ENCODE measurements at places on chromosomes 13 and 19.

- no peak for DNase-seq
These were observed 1423.8 kb upstream of the MIR17HG start for GRCh38 chr13:89923736-89924135.

DNA sequence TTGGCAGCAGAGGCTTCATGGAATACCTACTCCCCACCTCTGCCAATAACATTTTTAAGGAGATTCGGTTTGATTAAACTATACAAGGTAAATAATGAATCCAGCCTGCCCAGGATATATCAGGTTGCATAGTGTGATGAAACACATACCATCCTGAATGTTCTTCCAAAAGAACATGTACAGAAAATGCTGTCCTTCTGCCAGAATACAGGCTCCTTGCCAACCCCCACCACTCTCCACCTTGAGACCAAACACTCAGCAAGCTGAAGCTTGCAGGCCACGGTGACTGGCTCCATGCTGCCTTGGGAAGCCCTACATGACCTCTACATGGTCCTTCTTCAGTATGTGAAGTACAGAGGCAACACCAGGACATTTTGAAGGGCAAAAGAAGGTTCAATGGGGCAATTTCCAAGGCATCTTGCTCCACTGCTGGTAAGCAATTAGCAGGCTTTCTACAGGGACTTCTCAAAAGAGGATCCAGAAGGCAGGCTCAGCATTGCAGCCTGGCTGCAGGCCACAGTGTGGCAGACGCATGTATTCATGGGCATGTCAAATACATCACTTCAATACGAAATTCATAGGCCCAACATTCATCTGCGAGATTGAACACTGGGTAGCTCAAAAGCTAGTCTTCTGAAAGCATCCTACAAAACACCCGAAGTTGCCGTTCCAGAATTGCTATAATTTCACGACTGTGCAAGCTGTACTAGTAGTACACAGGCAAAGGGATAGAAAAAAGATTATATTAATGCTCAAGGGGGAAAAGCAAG is 62.4 kb upstream of the SERP2 start:
- no peak for DNase-seq

- peak; percentile 43 for DNase-seq
These were observed 15.4 kb downstream of the ANKRD24 start for GRCh38 chr19:4197625-4198466.

DNA sequence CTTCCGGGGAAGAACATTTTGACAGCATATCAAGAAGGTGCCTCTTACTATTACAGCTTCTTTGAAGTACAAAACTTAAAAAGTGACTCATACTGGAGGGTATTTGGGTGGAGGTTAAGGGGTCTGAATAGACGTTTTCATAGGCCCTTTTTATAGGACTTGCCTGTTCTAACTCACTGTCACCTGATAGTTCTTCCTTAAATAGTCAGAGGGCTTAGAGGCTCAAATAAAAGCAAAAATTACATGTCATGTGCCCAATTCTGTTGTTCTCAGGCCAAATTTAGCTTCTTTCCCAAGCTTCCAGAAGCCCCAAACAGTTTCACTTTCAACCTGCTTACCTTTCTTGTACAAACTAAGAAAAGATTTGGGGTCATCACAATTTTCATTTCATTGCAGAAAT is 16.1 kb upstream of the SLC46A3 start:
- no peak for DNase-seq

- no peak for DNase-seq
These were observed 5.0 kb upstream of the CCDC61 start for GRCh38 chr19:45990113-45990728.

DNA sequence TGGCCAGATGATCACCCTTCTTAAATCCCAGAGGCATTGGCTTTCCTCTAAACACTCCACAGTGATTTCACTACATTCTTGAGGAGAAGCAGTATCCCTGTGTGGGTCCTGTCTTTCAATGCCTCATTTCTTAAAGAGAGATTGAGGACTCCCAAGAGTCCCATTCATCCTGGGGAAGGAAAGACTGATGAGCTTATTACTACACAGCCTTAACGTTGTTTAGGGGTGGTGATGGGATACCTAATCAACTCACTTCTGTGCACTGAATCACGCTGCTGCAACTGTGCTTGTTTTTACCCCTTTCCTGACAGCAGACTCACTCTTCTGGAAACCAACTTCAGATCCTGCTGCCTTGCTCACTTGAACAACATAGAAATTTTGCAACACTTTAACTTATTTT is 203.1 kb downstream of the RGCC start:
- no peak for DNase-seq

- no peak for DNase-seq
These were observed 4.9 kb upstream of the OR10H2 start for GRCh38 chr19:15722956-15723355.

- no peak for DNase-seq
These were observed 184.2 kb downstream of the ABCC4 start for GRCh38 chr13:95117092-95117491.

DNA sequence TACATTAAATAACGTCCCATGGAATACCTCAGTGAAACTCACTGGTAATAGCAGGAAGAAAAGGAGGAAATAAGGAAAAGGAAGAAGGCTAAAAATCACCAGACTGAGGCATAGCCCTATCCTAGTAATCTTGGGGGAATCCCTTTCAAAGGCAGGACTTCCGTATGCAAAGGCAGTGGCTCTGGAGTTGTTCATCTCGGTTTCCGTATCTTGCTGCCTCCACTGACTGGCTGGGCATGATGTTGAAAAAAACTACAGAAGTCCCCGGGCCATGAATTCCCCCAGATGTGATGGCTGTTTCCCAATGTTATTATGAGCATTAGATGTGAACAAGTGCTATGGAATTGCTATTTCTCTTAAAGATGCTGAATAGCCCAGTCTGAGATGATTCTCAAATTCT is 5.5 kb downstream of the FPR2 start:
- DNase-seq, result no peak

DNA sequence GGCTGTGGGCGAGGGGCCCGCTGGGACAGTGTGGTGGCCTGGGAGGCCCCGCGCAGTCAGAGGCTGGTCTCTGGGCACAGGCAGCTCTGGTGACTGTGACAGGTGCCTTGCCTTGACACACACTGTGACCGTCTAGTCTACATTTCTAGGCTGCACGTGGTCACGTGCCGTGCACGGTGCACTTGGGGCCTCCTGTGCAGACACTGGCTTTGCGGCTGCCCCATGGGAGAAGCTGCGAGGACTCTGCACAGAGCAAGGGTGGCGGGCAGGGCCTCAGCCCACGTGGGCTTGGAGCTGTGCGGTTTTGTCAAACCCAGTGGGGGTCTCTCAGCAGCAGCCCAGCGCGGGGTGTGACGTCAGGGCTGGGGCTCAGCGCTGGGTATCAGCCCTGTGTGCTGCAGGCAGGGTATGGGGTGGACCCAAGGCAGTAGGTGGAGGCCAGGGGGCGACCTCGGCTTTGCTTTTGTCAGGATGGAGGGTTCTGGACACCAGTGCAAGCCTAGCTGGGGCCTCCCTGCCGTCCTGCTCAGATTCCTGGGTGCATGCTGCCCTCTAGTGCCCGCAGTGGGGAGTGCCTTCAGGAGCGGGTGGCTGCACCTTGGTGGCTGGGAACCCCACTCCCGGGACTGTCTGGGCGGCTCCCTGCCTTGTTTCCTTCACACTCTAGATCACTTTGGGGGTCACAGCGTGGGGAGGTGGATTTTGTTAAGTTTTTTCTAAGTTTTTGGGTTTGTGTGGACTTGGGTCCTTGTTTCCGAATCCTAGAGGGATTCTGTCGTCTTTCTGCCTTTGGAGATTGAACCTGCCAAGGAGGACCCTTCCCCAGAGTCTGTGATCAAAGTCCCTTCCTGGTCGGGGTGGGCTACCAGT is 62.6 kb downstream of the KDM4B start:
- peak; percentile 97 for DNase-seq

GRCh38 chr19:43310221-43310620 is 40.9 kb upstream of the PSG9 start:
- DNase-seq, result no peak

GRCh38 chr19:11483366-11484111 is 2.7 kb upstream of the ELAVL3 start:
- no peak for DNase-seq

GRCh38 chr13:111515307-111515617 is 194.8 kb downstream of the TEX29 start:
- DNase-seq, result no peak

GRCh38 chr13:111658145-111659100 is 338.0 kb downstream of the TEX29 start:
- no peak for DNase-seq

GRCh38 chr13:52070929-52071523 is 46.5 kb downstream of the UTP14C start:
- DNase-seq, result peak; percentile 25

DNA sequence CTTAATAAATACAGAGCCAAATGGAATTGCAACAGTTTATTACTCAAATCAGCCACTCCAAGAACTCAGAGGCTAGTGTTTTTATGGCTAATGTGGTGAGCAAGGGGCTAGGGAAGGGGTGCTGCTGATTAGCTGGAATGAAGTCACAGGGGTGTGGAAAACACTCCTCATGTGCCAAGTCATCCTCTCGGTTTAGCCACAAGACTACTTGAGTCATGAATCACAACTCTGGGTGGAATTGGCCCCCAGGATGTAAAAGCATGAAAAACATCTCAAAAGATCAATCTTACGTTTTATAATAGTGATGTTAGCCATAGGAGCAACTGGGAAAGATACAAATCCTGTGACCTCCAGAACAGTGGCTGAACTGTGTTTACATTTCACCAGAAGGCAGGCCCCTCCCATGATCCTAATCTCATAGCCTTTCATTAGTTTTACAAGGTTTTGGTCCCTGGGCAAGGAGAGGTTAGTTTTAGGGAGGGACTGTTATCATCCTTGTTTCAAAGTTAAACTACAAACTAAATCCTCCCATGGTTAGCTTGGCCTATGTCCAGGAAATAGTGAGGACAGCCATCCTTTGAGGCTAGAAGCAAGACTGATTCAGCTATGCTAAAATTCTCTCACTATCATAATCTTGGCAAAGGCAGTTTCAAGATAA is 2020.1 kb upstream of the PCDH20 start:
- peak; percentile 11 for DNase-seq

DNA sequence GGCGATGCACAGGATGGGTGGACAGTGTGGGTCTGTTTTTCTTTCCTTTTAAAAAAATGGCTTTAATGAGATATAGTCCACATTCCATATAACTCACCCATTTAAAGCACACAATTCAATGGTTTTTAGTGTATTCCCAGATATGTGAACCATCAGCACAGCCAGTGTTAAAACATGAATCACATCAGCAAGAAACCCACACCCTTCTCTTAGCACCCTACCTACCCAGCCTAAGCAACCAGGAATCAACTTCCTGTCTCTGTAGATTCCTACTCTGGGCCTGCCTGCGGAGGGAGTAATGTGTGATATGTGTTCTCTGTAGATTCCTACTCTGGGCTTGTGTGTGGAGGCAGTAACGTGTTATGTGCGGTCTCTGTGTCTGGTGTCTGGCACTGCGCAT is 11.9 kb downstream of the TMEM255B start:
- DNase-seq, result no peak

- peak; percentile 87 for DNase-seq
These were observed 54.0 kb downstream of the GNG7 start for GRCh38 chr19:2648528-2648937.

GRCh38 chr19:46630586-46631205 is 5.3 kb downstream of the GNG8 start:
- DNase-seq, result no peak

DNA sequence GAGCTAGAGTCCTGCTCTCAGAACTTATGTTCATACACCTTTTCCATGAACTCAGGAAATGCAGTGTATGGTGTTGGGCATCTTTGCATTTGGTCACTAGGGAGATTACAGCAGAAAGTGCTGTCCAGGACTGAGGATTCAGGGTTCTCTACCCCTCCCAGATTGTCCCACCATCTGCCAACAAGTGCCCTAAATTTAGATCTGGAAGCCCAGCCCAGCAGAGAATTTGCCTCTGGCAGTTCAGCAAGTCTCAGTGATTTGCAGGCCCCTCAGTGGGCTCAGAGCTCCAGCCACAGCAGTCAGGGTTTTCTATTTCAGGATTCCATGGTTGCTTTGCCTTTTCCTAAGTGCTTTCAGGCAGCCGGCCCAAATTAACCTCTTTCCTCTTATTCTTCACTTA is 23.4 kb downstream of the CNFN start:
- no peak for DNase-seq

DNA sequence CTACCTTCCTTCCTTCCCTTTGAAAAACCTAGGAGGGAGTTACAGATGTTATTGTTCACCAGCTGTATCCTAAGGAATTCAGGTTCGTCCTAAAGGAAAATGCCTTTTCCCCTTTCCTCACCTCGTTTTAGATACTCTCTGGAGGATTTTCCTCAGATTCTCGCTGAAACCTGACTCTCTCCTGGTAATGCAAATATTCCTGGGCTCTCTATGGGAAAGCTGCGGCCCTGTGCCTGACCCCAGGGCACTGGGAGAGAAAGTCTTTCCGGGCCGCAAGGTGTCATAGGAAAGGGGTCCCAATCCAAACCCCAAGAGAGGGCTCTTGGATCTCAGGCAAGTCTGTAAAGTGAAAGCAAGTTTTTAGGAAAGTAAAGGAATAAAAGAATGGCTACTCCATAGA is 13.1 kb upstream of the OR1M1 start:
- no peak for DNase-seq

DNA sequence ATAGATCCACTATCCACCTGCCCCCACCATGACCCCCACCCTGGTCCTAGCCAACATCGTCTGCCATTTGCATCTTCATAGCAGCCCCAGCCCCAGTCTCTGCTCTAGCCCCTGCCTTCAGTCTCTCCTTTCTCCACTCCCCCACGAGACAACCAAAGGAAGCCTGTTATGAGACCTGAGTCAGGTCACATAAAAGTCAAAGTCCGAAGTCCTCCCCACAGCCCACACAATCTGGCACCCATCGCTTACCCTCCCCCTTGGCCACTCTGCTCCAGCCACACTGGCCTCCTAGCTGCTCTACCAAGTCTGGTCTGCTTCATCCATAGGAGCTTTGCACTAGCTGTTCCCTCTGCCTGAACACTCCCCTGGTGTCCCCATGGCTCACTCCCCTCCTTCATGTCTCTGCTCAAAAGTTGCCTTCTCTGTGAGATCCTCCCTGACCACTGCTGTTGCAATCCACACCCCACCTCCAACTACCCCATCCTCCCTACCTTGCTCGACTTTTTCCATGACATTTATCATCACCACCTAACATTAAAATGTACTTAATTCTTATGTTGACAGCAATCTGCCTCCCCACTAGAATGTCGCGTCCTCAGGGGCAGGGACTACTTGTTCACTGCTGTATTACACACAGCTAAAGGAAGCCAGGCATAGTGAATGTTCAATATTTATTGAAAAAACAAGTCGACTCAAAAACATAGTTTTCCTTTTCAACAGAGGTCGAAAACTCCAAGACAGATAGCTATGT is 1.2 kb upstream of the PLEKHG2 start:
- no peak for DNase-seq

DNA sequence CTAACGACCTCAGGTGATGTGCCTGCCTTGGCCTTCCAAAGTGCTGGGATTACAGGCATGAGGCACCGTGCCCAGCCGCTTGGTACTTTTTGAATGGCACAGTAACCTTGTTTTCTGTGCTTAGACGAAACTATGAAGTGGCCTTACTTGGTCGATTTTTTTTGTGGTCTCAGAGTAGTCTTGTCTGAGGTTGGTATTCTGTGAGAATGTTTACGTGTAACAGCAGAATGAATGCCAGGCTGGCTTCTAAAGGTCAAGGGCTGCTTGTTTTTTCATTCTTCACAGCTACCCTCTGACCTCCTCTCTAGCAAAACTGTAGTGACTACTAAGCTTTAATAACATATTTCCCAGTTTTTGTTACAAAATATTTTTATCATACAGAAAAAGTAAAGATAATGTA is 313.3 kb downstream of the GPC6 start:
- DNase-seq, result no peak

- no peak for DNase-seq
These were observed 66.9 kb downstream of the KLF2 start for GRCh38 chr19:16391301-16392055.
